Stimulated activated CD8-positive, alpha-beta memory T cell treated with anti-CD3 and anti-CD28 coated beads, Interleukin-7, amount 100 ng/mL, for 1 hour (primary cell): ENCODE measurements at places on chromosomes 2 and 18.

- no peak for DNase-seq
Measured at GRCh38 chr2:121768143-121768755, 12.8 kb downstream of the TSN start.

DNA sequence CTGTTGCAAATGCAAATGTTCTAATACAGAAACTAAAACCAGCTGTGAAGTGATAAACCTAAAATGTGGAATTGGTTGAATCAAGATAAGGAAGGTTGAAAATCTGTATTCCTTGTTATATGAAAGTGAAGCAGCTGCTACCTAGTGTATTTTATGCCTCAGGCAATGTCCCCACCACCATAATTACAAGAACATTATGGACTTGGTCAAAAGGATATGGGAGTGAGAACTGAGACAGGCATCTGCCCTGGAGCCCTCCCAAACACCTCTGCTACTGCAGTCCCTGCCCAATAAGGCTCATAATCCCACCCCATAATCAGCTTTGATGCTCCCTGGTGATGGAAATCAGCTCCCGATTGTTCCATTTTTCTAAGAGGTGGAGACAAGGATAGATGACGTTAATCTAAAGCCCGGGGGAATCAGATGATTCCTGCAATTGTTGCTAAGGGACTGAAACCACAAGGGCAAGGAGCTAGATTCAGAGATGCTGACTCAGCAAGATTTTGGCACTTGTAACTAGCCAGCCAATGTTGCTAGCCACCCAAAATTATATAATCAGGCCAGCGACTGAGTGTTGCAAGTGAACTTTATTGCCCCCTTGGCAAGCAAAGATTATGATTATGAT lies 69.5 kb downstream of the EVA1A start:
- DNase-seq, result no peak

GRCh38 chr2:1944986-1945385 lies 200.7 kb upstream of the PXDN start:
- DNase-seq, result no peak

DNA sequence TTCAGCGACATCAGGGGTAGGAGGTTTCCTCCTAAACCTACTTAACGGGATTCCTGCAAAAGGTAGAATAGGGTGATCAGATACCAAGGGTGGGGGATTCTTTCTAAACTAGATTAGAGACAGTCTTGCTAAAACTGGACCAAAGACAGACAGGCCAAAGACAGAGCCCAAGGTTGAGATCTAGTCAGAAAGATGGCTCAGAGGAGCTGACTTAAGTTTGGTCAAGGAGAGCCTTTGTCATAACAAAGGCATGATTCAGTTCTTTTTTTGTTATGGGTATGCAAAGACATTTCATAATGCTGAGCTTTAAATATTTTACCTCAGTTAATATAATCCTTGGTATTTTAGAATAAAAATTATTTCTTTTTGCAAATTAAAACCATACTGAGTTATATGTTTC lies 17.8 kb upstream of the GPR75 start:
- no peak for DNase-seq

GRCh38 chr2:236523249-236523648 lies 46.4 kb upstream of the ACKR3 start:
- no peak for DNase-seq

GRCh38 chr2:124026503-124026902 lies 1.4 kb downstream of the CNTNAP5 start:
- no peak for DNase-seq

- DNase-seq, result no peak
Measured at GRCh38 chr2:29129586-29130281, 14.5 kb downstream of the CLIP4 start.

DNA sequence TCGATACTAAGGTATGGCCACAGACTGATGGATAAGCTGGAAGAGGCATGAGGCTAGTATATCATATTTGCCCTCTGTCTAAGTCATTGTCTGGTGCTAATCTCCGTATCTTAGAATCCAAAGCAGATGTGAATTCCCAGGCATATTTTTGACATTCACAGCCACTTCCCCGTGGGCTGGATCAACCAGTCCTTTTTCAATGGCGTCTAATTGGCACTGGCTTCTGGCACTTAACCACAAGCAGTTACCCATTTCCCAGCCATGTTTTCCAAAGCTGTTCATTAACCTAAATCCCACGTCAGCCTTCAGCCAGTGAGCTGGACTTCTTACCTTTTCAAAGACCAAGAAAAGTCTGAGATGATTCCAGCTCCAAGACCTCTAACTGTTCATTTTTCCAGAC lies 20.7 kb upstream of the ZNF407 start:
- DNase-seq, result no peak

- no peak for DNase-seq
Measured at GRCh38 chr18:34117319-34117718, 107.4 kb downstream of the NOL4 start.

DNA sequence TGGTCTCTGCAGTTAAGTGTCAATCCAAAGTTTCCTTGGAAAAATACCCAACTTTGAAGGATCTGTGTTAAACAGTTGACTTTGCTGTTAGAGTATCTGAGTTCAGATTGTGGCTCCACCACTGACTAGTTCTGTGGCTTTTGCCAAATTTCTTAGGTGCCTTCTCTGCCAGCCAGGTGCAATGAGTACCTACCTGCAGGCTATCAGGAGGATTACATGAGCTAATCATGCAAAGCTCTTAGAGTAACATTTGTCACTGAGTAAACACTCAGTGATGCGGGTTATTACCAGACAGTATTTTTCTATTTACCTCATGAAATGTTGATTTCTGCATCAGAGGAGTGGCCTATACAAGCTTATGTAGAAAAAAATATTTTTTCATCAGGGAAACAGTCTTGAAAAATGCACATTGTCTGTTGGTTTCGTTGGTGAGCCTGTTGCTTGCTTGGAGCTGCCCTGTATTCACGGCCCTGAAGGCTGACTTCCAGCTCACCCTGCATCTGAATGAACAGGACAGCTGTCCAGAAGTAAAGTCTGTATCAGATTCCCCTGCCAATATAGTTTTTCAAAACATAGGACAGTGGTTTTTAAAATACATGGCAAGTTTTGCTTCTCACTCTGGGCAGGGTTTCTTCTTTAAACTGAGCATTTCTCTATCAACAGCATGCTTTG lies 235.1 kb downstream of the CDCA7 start:
- no peak for DNase-seq
